ENCODE measurements at places on chromosomes 1 and 21. TPM values are rescaled to one million over a fixed set of nuclear protein-coding genes. Genes with fewer than 3 reads are reported as not detected.

GRCh38 chr1:156075162-156075561, 7.1 kb downstream of the MEX3A start:
- no peak for DNase-seq

GRCh38 chr21:39451332-39452206, at the start of gene SH3BGR:
Gene SH3BGR (plus strand): TSS chr21:39451970. CDS start chr21:39452097, 127 bp downstream.
- no peak for DNase-seq

DNA sequence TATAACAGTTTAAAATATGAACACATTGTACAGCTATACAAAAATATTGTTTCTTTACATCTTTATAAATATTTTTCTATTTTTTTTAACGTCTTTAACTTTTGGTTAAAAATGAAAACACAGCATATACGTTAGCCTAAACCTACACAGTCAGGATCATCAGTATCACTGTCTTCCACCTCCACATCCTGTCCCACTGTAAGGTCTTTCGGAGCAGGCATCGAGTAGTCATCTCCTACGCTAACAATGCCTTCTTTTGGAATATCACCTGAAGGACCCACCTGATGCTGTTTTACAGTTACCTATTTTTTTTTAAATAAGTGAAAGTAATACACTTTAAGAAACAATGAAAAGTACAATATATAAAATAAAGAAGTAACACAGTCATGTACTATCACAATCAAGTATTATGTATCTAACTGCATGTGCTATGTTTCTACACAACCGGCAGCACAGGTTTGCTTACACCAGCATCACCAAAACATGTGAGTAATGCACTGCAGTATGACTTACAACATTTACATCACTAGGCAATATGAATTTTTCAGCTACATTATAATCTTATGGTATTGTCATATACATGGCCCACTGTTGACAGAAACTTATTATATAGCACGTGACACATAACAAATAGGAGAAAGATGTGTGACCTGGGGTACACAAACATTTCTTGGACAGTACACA, 254.4 kb downstream of the AKT3 start:
- DNase-seq: no peak

DNA sequence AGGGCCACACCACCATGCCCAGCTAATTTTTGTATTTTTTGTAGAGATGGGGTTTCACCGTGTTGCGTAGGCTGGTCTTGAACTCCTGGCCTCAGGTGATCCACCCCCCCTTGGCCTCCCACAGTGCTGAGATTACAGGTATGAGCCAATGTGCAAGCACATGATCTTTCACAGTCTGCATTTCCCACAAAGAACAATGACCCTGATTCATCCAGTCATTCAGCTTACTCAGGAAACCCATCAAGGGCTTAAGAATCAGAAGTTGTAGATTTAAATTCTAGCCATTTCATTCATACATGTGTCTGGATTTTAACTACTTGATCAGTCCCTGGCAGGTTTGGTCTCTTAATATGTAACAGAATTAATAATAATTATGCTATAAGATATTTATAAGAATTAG, 2065.7 kb downstream of the MRPL39 start:
- DNase-seq: no peak

DNA sequence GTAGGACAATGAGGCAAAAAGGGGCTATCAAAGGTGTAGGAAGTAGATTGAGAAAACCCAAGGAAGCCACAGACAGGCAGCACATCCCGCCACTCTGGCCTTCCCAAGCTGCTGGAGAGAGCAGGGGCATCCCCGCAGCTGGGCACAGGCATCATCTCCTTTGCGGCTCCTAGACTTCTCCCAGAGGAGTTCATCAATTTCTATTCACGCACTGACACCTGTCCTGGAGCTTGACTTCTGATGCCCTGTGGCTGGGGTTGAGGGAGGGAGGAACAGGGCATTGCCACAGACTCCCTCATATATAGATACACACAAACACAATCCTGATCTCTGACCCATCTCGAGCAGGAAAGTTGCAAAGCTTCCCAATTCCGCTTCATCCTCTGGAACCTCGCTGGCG, 1.9 kb upstream of the TFAP2E start:
- DNase-seq: no peak

SUSD4 gene
- 5.4 TPM for polyA plus RNA-seq

- DNase-seq: no peak
Observed at GRCh38 chr1:167997037-167997575, 60.2 kb upstream of the MPC2 start.

DNA sequence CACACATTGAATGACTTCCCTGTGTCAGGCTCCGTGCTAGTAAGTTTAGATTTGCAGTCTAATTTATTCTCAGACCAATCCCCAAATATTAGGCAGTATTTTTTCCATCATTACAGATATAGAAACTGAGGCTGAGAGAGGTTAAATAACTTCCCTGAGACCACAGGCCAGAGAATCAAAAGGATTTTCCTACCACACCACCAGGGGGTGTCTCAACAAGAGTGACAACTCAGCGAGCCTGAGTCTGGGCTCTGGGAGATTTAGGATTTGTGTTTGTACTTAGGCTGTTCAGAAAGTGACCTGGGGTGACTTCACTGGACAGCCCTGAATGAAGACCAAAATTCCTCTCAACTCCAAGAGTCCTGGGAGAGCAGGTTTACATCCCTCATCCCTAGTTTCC, 13.3 kb upstream of the LCE5A start:
- no peak for DNase-seq

DNA sequence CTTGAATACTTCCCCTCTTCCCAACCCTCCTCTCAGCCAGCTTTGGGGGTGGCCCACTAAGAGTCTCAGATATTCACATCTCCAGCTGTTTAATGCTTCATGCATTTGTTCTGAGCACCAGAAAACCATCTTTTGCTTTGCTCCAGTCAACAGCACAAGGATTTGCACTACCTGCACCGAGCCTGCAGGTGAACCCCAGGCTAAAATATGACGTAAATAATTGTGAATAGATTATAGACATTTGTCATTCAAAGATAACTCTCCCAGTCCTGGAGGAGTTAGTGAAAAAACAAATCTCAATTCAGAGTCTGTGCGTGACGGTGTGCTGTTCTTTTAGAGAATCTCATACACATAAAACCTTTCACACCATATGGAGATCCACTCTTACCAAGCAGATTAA, 7.4 kb downstream of the CD247 start:
- no peak for DNase-seq

DNA sequence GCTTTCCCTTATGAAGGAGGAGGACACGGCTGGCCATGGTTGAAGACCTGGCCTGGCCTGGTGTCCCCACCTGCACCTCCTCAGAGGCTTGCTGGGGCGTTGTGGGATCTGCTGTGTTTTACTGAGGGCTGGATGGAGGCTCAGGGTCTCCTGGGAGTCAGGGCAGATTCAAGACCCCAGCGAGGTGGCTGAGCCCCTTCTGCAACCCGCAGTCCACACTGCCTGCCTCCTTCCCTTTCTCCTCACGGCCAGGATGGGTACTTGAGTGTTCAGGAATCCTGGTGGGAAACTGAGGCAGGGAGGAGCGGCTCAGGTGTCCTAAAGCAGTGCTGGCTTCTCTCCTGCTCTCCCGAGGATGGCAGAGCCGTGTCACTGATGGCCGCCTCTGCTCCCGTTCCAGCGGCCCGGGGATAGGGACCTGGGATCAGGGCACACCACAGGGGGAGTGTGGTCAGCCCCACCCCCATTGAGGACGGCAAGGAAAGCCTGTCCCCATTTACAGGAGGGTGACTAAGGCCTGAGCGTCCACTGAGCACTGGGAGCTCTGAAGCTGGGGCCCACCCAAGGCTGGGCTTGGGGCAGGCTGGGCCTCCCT, 47.5 kb downstream of the TRPM2 start:
- no peak for DNase-seq

DNA sequence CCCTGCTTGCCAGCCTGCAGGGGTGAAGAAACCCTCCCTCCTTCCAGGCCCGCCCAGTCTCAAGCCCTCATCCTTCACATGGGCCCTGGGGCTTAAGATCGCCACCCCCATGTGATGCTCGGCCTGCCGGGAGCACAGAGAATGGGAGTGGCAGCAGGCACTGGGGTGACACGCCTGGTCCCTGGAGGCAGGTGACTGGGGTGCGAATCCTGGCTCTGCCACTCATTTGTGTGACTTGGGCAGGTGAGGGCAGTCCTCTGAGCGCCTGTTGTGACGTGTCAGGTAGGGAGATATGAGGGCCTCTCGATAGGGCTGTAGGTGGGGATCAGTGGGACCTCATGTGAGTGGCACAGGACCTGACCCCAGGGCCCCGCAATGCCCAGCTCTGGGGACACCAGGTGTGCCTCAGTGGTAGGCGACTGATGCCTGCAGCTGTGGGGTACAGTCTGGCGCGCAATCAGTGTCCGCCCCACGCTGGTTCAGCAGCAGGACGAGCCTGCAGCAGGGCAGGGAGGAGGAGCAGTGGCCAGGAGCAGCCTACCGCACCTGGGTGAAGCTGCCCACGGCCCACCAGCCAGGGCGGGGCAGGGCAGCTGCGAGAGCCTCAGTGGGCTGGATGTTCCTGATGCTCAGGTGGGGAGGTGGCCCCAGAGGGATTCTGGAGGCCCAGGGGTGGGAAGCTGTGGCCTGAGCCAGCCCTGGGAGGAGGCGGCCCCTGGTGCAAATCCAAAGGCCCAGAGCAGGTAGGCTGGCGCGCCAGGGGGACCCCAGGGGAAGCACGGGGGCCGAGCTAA, 6.2 kb downstream of the SH2D5 start:
- DNase-seq: no peak

- no peak for DNase-seq
Observed at GRCh38 chr1:61055110-61055614, 27.2 kb upstream of the NFIA start.

DNA sequence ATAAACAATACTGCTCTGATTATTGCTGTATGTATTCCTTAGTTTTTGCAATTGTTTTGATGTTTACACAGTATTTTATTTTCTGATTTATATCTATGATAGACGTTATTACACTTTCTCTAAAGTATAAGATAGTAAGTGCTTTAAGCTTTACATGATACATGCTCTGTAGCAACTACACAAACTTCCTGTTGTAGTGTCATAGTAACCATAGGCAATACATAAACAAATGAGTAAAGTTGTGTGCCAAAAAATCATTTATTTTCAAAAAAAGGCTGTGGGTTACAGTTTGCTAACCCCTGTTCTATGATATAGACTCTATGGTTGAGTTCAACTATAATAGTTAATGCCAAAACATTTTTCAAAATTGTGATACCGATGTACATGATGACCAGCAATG, 1156.4 kb downstream of the AMY1C start:
- no peak for DNase-seq

DNA sequence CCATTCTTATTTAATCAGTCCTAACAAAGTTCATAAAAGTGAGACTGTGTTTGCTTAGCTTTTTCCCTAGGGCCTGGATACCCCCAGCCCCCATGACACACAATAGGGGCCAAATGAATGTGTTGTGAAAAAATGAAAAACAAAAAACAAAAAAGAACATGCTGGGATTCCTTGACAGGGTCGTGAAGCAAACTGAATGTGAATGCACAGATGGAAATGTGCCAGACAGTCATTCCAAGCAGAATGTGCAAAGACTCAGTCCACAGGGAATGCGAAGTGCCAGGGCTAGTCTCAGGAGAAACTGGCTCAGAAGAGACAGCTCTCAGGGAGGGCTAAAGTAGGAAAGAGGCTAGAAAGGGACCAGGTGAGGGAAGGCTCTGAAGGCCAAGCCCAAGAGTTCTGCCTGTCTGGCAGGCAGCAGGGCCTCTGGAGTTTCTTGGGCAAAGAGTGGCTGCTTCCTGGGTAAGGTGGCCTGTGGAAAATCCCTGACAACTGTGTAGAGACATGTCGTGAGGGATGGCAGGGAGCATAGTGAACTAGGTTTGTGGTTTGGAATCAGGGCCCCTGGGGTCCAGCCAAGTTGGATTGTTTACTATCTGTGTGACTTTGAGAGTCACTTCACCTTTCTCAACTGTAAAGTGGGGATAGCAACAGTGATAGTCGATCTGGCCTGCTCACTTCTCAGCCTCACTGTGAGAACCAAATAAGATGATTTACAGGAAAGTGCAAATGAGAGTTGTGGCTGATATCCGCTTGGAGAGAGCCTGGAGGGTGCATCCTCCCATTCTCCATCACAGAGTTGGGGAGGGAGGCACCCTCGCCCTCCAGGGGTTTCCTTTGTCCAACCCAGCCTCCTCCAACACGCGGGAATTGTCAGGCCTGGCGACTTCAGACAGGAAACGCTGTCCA, 1.2 kb upstream of the ADAM15 start:
- DNase-seq: peak; percentile 43

OLFML3 gene
- polyA plus RNA-seq: 17.0 TPM

AMY1C gene
- not detected for polyA plus RNA-seq

DNA sequence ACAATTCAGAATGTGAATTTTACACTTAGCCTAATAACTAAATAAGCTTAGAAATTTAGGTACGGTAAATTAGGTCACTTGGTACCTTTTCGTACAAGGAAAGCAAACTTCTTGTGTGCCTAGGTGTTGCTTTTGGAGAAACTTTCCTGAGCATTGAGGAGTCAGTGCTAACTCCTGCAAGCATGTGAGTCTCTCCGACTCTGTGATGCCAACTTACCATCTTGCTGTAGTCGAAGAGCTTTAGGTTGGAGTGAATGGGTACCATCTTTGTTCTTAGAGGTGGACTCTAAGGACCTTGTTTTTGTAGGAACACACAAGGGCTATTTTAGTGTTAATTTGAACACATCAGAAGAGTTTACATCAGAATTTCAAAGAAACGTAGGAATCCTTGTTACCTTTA, 688.9 kb downstream of the USP25 start:
- DNase-seq: no peak

- no peak for DNase-seq
Observed at GRCh38 chr1:73564294-73564693, 633.7 kb downstream of the LRRIQ3 start.

GRCh38 chr1:153963030-153963849, at the start of gene SLC39A1:
Gene SLC39A1 (minus strand): TSS chr1:153963537. CDS start chr1:153962715, 822 bp downstream.
- DNase-seq: peak; percentile 99

DNA sequence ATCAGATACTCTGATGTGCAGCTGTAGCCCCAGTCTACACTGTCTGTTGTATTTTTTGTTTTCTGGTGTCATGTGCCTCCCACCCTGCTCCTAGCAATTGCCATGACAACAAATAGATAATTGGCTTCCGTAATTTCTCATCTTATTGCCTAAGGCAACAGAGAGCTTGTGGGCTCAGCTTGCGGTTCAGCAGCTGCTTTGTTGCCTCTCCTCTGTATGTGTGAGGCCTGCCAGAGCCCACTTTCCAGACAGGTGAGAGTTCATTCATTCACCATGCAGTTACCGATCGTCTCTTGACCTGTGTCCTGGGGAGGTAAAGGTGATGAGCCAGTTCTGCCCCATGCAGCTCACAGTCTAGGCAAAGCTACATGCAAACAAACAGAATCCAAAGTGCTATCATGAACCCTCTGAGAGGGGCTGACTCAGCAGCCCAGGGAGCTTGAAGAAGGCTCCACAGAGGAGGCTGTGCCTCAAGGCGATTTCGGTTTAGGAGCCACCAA, 11.9 kb downstream of the LGALS8 start:
- DNase-seq: peak; percentile 66

DNA sequence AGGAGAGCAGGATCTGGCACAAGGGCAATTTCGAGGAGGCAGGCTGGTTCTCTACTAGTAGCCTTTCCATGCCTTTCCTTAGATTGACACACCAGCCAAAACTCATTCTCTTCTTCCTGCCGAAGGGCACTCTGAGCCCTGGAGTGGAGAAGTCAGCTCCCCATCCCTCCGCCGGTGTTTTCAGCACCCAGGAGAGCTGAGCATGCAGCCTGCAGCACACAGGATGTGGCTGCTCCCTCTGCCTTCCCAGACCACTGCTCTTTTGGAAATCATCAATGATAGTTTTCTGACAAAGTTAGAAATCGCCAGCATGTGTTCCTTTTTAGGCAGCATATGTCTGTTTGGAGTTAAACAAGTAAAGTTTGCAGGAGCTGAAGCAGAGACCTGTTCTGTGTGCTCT, 11.7 kb downstream of the RNU5D-1 start:
- DNase-seq: peak; percentile 50

Data from brain (organoid and tissue), 16 donors.